ENCODE measurements at places on chromosomes 6 and 20. TPM values are rescaled to one million over a fixed set of nuclear protein-coding genes. Genes with fewer than 3 reads are reported as not detected.

DEFB121 gene
- not detected for total RNA-seq

- peak; percentile 45 for DNase-seq
Observed at GRCh38 chr20:43323592-43323991, 133.9 kb upstream of the PTPRT start.

- DNase-seq: no peak
Observed at GRCh38 chr6:130928158-130928912, 101.1 kb downstream of the SMLR1 start.

GRCh38 chr20:61125546-61126180, 126.4 kb upstream of the CDH4 start:
- no peak for DNase-seq

- no peak for DNase-seq
Observed at GRCh38 chr20:62606016-62606415, 36.3 kb upstream of the SLCO4A1 start.

Measured in H9 (cell line).